Sigmoid colon (tissue), 7 donors: ENCODE measurements at places on chromosomes 6 and 20.
A peak's percentile ranks its signal among the peaks of the same experiment; 100 is the strongest.

- no peak for DNase-seq
Measured at GRCh38 chr20:2086177-2086979, 15.2 kb upstream of the STK35 start.

DNA sequence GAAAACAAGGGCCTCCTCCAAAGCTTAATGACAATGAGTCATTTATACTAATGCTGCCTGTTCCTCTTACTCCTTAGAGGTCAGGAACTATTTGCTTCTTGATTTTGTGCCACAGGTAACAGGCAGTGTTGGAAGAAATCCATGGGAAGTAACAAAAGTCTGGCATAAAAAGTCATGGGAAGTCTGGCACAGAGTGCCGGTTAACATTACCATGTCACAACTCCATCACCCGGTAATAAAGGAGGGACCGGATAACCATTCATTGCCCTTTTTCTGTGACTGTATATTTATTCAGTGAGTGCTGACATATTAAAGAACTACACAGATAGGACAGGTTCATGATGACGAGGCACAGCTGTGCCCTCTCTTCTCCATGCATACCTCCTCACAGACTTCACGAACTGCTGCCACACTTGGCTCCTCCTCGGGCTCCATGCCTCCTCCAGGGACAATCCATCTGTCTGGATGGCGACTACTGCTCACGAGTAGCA, 50.9 kb downstream of the NUDT3 start:
- DNase-seq, result peak; percentile 79

DNA sequence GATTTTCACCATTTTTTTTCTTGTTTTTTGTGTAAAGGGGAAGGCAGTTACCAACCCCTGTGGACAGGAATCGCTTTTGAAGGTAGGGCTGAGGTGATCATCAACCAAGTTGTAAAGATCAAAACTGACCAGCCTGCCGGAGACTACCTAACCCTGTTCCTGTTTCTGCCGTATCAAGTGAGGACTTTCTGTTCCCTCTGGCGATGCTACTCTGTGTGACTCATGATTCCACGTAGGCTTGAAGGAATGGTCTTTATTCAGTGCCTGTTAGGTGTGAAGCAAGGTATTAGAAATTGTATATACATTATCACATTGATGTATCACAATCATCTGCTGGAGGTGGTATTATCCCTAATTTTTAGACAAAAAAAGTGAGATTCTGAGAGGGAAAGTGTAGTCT, 161.3 kb downstream of the SOX4 start:
- DNase-seq, result no peak

DNA sequence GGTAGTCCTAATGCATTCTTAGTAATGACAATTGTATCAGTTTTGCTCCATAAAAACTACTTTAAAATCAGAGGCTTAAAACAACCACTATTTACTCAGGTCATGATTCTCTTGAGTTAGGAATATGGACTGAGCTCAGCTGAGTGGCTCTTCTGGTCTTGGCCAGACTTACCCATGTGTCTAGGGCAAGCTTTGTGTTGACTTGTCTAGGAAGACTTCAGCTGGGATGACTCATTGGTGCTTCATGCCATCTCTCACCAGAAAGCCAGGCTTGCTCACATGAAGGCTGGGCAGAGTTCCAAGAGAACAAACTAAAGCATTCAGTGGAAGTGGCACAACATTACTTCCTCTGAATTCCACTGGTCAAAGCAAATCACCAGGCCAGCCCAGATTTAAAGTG, 155.3 kb downstream of the DHX35 start:
- DNase-seq, result no peak

DNA sequence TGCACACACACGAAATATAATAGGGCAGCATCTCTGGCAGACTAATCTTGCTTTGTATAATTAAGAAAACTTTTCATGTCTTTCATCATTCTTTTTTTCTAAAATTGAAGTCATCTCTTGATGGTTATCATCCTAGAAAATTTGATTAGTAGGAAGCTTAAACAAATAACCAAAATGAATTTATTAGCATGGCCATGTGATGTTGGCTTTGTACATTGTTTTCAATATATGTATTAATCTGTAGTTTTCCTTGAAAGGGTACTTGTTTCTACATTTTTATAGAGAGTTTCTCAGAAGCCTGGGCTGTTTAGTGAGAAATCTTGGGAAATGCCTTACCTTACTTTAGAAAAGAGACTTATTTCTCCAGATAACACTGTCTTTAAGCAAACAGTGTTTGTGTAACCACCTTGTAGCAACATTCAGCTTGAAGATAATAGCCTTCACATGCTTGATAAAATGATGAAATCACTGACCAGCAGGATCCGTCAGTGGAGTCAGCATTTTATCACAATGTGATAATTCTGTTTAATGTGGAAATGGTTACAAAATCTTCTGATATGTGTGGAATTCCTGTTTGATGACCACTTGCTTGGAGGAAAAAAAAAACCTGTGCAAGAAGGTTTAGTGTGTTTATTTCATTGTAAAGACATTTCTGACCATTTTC, 147.8 kb downstream of the MACROD2 start:
- no peak for DNase-seq

- no peak for DNase-seq
Measured at GRCh38 chr6:122947355-122947754, 48.7 kb upstream of the CLVS2 start.

- DNase-seq, result no peak
Measured at GRCh38 chr6:17043148-17043522, 58.7 kb upstream of the STMND1 start.

GRCh38 chr6:130847001-130847910, 20.1 kb downstream of the SMLR1 start:
- no peak for DNase-seq

- DNase-seq, result no peak
Measured at GRCh38 chr6:108661430-108661829, 100.7 kb downstream of the FOXO3 start.

GRCh38 chr20:19688031-19688806, 69.8 kb upstream of the RIN2 start:
- peak; percentile 76 for DNase-seq

GRCh38 chr20:32888636-32889035, 29.9 kb downstream of the EFCAB8 start:
- DNase-seq, result no peak

DNA sequence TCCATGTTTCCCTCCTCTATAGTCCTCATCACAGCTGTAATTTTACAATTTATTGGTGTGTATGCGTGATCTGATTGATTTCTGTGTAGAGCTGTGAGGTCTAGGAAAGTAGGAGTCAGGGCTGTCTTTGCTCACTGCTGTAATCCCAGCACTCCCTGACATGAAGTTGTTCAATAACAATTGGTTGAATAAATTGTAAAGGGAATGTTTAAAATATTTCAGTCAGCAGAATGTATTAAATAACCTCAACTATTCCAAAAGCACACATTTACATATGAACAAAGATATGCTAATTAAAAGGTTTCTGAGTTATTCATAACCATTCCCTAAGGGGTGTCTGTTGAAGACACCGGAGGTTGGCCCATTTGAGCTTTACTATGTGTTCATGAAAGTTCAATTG, 31.5 kb downstream of the NOX3 start:
- DNase-seq, result no peak

DNA sequence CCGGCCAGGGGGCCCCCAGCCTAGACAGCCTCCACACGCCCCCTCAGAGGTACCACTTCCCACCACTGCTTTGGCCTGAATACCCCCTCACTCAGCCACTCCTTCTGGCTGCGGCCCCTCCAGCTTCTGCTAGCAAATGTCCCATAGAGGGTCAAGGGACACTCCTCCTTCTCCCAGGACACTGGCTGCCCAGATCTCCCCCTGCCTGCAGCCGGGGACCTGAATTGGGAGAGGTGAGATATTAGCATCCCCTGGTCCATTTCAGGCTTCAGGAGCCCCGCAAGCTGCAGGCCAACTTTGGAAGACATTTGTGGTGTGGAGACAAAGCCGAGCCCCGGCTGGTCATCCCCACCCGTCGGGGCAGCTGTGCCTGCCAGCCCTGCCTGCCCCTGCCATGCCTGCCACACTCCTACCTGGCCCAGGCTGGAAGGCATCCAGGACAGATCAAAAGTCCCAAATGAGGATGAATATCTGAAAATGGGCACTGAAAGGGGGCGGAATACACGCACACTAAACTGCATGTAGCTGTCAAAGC, 32.5 kb upstream of the FOXC1 start:
- no peak for DNase-seq

DNA sequence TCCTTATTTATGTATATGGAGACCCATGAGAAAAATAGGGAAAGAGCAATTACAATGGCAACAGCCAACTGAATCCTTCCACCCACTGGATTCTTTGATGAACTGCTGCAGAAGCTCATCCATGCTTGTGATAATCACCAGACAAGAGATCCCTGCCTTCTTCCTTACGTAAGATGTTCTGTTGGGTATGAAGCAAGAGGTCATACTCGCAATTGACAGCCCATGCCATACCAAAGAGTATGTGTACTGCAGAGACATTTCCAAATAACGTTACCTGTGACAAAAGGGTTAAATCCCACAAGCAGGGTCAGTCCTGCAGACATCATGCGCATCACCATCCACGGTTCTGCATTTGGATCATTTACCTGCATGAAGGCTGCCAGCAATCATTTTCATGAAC, 27.8 kb downstream of the ELOVL5 start:
- DNase-seq, result no peak

DNA sequence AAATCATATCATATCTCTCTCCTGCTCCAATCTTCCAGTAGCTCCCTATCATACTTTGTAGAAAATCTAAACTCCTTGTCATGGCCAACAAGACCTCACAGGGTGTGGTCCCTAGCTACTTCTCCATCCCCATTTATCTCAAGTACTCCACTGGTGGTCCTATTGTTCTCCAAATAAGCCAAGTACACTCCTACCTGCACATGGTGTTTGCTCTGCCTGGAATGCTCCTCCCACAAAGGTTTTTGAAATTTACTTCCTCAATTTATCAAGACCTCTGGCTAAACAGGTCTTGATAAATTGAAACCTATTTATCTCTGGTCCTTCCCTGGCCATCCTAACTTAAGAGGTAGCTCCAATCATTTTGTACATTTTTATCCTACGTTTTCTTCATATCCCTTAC, 12.1 kb downstream of the TMX4 start:
- DNase-seq, result no peak

DNA sequence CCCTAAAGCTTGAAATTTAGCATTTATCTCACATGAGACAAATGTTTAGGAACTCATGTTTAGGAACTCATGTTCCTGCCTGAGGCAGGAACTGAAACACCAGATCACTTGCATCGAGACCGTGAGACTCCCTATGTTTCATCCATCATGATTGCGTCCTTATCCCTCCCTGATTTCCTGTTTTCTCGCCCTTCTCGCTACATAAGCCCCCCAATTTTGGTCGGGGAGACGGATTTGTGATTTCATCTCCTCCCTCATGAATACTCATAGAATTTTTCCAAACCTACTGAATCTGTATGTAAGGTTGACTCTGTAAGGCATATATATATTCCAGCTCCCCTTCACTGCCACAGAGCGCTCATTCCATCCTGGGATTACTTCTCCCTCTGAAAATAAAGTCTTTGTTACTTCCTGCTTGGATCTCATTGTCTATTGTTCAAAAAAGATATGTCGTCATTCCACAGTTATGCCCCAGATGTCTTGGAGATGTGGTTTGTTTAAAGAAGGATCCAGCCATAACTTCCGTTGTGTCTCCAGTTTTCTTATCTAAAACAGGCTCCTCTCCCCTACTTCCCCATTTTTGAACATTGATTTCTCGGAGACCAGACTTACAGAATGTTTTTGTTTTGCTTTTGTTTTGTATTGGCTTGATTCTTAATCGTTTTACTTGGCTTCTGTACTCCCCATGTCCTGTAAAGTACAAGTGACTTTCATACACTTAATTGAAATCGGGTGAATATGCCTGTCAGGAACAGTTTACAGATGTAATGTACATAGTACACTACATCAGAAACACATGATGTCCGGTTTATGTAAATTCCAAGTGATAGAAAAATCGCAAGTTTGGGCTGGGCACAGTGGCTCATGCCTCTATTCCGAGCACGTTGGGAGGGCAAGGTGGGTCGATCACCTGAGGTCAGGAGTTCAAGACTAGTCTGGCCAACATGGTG, 118.7 kb downstream of the HFE start:
- no peak for DNase-seq

- DNase-seq, result no peak
Measured at GRCh38 chr6:43967719-43968091, 159.5 kb downstream of the MRPL14 start.

DNA sequence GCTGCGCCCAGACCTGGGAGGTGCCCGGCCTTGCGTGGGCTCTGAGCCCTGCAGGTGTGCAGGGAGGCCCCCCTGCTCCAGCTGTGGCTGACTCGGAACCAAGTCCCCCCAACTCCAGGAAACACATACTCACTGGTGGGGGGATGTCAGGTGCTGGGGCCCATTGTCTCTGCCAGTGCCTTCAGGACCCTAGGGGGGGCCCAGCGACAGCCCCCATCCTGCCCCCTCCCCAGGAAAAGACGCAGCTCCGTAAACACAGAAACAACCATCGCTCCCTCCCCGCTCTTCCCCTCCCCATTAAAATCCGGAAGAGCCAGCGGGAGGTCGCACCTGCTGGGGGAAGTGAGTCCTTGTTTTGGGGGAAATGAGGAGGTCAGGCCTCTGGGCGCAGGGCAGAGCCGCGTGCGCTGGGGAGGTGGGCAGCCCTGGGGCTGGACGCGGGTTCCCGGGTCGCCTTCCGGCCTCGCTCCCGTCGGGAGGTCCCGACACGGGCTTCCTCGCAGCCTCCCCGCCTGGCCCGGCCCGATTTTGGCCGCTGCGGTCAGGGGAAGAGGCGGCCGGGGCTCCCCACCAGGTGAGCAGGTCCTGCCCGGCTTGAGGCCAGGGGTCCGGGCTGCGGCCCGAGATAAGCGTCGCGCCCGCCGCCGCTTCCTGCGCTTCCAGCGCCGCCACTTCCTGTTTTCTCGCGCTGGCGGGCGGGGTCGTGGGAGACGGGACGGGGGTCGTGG, 6.2 kb downstream of the C20orf204 start:
- DNase-seq, result no peak

DNA sequence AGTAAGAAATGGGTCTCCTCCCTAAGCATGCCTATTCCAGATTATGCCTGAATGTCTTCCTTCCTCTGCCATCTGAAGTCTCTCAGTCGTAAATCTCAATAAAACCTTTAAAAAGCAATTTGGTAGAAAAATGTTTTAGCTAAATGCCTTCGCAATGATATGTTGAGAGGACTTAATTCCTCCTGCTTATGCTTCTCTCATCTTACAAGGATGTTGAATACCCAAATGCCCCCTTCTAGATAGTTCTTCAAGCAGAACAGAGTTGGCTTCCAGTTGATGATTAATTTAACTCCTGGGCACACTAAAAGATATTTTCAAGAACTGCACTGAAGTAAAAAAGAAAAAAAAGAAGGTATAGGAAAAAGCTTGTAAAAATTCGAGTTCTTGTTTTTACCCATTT, 275.0 kb upstream of the SPTLC3 start:
- no peak for DNase-seq

GRCh38 chr20:14673164-14673563, 335.8 kb upstream of the FLRT3 start:
- DNase-seq, result no peak

GRCh38 chr6:72699159-72699558, 77.3 kb downstream of the KCNQ5 start:
- DNase-seq, result no peak

DNA sequence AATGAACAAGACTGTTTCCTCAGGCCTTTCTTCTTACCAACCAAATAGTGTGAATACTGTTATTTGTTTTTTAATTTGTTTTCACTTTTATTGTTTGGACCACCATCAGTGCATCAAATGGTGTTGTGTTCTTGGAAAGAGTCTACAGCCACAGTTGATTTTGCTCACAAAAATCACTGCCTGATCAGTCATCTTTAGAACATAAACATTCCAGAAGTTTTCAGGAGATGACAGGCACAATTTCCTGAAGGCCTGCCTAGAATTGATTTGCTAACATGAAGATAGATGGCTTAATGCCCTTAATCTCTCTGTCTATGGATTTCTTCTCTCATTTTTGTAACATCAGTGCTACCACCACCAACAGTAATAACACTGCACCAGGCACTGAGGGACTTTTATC, 13.5 kb downstream of the IL22RA2 start:
- no peak for DNase-seq
